ENCODE measurements at places on chromosomes 5 and 9.
A peak's percentile ranks its signal among the peaks of the same experiment; 100 is the strongest.

DNA sequence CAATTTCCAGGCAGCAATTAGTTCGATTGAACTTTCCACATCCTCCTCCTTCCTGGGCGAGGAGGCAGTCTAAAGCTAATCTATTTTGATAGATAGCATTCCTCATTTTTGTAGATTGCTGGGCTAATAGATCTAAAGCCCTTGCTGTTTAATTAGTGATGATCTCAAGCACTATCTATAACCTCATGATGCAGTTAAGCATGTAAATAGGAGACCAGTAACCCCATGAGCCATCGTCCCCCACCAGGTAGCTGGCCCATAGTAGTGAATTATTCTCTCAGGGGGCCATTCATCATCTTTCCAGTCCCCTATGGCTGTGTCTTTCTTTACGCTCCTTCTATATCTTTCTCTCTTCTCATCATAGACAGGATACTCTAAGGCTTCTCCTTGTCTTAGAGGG, 14.9 kb downstream of the CEL start:
- no peak for DNase-seq

GRCh38 chr9:136629879-136630661, 32.6 kb upstream of the EGFL7 start:
- peak; percentile 12 for DNase-seq

GRCh38 chr5:177455036-177455660, 8.5 kb downstream of the PRR7 start:
- peak; percentile 70 for DNase-seq

GRCh38 chr5:124870070-124870469, 123.6 kb upstream of the ZNF608 start:
- DNase-seq: no peak

GRCh38 chr5:28369418-28369817, 1331.0 kb upstream of the CDH9 start:
- no peak for DNase-seq

GRCh38 chr5:169412831-169413230, 111.9 kb upstream of the SLIT3 start:
- DNase-seq: no peak

DNA sequence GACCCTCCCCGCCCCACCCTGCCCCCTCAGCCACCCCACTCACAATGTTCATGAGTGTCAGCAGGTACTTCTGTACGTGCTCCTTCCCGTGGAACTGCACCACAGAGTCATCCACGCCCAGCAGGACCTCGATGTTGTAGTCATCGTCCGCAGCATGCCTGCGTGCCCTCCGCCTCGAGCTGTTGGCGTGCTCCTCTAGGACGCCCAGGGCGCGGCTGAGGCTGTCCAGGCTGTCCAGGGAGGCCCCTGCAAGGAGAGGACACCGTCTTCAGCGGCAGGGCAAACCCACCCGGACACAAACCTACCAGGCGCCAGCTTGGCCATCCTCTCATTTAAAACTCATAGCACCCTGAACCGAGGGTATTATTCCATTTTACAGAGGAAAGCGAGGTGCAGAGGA, 137.8 kb downstream of the ADAMTS2 start:
- no peak for DNase-seq

GRCh38 chr5:172793577-172794488, 22.8 kb upstream of the DUSP1 start:
- no peak for DNase-seq

DNA sequence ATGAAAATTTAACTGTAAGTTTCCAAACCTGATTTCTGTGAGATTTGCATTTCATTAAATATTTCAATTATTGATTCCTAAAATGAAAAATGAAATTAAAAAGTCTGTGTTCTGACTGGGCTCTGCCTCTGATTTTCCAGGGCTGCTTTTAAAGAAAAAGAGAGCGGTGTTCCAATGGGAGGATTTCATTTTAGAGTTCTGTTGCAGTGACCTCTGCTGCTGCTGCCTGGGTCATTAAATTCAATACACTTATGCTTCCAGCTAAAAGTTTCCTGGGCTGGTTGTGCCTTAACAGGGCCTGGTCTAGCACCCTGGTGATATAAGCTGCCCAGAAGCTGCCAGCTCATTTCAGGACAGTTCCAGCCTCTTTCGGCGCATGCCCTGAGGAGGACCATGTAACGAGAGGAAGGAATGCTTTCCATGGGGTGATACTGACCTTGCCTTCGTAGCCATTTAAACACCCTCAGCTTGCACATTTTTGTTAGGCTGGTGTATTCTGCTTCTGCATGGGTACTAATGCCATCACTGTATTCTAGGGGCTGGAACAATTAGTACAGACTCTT, 93.3 kb downstream of the TMEM174 start:
- DNase-seq: no peak

- DNase-seq: no peak
These were observed 78.3 kb upstream of the HCN1 start for GRCh38 chr5:45774528-45774927.

DNA sequence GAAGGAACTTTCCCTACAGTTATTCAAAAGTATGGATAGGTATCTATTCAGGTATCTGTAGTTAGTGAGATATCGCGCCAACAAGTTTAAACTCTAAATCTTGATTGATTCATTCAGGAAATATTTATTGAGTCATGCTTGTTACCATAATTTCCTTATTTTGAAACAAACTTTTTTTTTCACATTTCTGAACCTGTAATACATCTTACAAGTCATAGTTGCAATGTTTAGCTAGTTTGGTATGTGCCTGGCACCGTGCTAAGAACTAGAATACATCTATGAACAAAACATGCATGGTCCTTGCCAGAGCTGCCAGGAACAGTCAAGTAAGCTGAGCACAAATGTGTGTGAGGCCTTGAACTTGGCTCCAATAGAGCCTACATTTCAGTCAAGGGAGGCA, 226.4 kb downstream of the PCSK5 start:
- DNase-seq: no peak

DNA sequence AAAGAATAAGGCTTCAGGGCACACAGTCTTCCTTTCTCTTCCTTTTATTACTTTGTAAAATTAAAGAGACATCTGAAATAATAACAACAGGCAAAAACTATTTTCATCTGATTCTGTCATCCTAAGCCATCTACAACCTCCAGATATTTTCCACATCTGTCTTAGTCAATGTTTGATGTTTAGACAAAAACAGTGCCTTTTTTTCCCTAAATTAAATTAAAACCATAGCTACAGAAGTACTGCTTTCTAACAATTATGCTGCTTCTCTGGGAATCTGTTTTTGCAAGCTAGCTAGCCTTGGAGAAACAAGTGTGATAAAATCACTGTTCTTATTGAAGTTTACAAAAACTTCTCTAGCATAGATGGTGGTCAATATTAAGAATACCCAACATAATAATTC, 95.4 kb downstream of the KIAA0825 start:
- DNase-seq: no peak

- DNase-seq: no peak
These were observed 437.8 kb downstream of the ARHGEF28 start for GRCh38 chr5:74063821-74064220.

DNA sequence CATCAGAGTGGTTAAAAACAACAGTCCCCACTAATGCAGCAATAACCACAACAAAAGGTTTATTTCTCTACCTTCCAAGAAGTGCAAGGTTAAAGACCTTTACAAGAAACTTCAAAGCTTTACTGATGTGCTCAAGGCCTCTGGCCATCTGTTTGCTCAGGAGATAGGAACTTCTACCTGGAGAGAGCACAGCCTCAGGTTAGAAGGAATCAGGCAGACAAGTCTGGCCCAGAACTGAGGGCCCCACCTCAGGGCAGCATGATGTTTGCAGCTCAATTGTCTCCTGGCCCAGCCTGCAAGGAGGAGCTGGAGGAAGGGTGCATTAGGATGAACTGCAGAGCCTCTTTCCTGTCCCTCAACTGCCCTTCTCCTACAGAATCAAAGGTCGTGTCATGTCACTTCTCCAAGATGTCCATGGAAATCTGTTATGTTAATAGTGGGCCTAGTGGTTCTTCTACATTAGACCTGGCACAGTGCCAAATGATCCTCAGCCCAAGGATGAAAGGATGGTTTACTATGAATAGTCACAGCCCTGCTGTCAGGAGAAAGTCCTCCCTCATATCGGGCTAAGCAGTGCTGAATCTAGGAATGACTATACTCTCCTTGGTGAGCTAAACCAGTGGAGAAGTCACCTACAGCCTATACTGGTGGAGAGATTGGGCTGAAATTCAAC, 98.9 kb upstream of the NTRK2 start:
- DNase-seq: no peak

DNA sequence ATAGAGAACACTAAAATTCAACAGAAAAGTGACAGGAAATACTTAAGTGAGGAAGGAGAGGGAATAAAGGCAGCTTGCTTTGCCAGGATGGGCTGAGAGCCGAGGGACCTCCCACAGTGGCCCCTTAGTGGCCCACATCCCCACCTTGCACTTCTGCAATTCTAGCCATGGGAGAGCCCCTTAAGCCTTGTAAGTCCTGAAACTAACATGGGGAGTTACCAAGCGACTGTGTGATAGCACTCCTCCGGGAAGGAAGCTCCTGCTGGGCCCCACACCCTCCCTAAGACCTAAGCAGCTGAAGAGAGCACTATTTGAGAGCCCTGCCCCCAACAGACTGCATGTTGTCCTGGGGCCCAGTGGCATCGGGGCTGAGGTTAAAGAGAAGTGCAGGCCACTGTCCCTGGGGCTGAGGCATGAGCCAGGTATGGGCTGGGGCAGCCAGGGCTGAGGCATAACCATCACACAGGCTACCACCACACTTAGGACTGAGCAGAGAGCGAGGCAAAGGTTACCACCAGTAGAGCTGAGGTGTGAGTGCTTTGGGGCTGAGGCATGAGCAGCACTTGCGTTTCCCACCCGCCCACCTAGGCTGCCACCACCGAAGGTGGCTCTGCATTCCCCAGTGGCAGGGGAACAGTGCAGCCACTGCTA, 301.8 kb upstream of the TRPC7 start:
- DNase-seq: no peak

GRCh38 chr9:91155746-91156376, 205.9 kb downstream of the AUH start:
- DNase-seq: no peak

DNA sequence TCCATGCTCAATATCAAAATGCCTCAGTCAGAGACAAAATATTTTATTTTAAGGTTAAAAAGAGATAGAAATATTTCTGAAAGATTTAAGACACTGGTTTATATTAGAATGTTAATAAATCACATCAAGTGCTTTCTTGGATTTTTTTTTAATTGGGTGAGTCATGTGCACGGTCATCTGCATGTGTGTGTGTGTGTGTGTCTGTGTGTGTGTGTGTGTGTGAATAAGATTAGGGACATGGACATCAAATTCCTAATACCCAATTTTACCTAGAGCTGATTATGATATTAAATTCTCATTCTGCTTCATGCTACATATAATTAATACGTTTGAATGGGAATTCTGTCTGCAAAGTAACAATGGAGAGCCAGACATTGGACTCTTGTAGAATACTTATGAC, 122.9 kb downstream of the BASP1 start:
- no peak for DNase-seq

GRCh38 chr5:33136785-33137184, 304.0 kb upstream of the TARS1 start:
- DNase-seq: no peak

DNA sequence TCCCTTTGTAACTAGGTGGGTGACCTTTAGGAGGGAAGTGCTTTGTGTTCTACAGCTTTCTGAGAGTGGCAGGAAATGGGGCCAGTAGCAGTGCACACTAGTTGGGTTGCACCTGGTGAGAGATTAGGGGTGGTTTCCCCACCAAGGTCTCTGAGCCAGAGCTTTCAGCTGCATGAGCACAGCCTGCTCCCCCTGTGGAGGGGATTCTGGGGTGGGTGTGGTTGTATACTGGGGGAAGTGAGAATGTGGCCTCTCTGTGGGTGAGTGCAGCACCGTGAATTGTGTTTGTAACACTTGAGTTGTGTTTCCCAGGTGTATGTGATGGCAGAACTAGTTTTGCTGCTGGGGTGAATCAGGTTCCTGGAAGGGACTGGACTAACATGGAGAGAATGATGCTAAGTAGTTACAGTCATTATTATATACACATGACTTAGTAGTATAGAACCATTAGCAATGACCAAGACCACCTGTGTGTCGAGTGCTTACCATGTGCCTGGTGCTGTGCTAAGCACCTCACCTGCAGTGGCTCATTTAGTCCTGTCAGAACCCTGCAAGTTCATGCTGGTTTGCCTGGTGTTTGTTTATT, 11.8 kb upstream of the CXXC5 start:
- no peak for DNase-seq

All from NCI-H1105 (cell line).